Activated gamma-delta T cell treated with Interleukin-2 at 50 U/mL for 16 hours (primary cell): ENCODE measurements at places on chromosomes 12 and 14.

DNA sequence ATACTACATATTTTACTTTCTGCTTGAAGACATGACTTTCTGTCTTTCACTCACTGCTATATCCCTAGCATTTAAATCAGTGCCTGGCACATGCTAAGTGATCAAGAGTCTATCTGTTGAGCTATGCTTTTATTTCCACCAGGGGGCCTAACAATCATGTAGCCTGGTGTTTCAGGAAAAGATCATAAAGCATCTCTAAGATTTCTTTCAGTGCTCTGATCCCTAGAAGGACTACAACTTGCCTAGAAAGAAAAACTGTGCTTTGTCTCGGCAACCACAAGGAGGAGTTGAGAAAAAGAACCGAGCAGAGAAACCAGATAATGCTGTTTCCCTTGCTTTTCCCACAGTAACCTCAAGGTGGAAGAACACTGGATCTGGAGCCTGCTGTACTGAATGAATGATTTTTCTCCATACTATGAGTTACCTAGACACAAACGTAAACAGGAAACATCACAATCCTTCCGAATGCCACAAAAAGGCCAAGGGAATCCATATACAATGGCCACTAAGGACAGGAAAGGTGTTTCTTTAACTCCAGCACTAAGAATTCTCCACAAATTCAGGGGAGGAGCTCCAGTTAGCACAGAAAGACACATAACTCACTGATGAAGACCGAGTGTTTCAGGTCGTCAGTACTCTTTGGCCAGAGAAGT lies 1.2 kb downstream of the CRY1 start:
- peak; percentile 5 for DNase-seq

GRCh38 chr12:116563262-116563661 lies 4.1 kb downstream of the MAP1LC3B2 start:
- DNase-seq: no peak

GRCh38 chr14:54253195-54253947 lies 143.4 kb upstream of the CDKN3 start:
- no peak for DNase-seq

GRCh38 chr12:115385141-115385540 lies 701.2 kb upstream of the TBX3 start:
- DNase-seq: no peak

GRCh38 chr14:85516239-85517113 lies 13.5 kb upstream of the FLRT2 start:
- no peak for DNase-seq

GRCh38 chr14:52950410-52950897 lies 396 bp downstream of the FERMT2 start:
- DNase-seq: peak; percentile 5
